ENCODE measurements at places on chromosomes 16 and 17. TPM values are rescaled to one million over a fixed set of nuclear protein-coding genes. Genes with fewer than 3 reads are reported as not detected.
A peak's percentile ranks its signal among the peaks of the same experiment; 100 is the strongest.

GRCh38 chr17:75034236-75034908 lies 12.4 kb downstream of the ATP5PD start:
- H3K4me3 ChIP-seq = peak overlapping the region; percentile 59
- H3K4me1 ChIP-seq = peaks cover 9% of the 10 kb centered on the region
- no peaks in the 10 kb centered on the region for H3K36me3 ChIP-seq
- DNase-seq = peak; percentile 89
- peak overlapping the region; percentile 94 for H3K27ac ChIP-seq

DNA sequence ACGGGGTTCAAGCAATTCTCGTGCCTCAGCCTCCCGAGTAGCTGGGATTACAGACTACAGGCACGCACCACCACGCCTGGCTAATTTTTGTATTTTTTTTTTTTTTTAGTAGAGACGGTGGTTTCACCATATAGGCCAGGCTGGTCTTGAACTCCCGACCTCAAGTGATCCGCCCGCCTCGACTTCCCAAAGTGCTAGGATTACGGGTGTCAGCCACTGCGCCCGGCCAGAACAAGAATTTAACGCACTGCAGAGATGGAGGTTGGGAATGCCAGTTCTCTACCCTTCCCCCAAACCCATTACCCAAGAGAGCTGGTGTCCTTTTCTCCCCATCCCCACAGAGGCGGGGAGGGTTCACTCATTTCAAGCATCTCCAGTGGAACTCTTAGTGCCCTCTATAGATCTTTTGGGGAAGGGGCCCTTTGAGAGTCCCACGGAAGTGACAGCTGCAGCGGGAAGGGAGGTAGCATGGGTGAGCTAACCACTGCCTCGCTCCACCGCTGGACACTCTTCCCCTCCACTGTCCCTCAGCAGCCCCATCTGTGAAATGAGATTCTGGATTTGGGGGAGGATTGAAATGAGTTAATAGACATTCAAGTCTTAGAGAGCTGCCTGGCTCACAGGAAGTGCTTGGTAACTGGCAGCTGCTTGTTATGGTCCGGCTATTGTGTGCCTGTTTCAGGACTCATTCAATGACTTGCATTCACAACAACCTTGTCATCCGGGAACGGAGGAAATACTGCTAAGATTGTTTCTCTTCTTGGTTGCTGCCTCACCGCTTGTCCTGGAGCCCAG lies 3.5 kb upstream of the UBALD2 start:
- H3K27ac ChIP-seq = peak overlapping the region; percentile 88
- H3K4me3 ChIP-seq = no peak overlapping the region
- peaks cover under 1% of the 10 kb centered on the region for H3K4me1 ChIP-seq
- no peak for DNase-seq
- H3K36me3 ChIP-seq = no peaks in the 10 kb centered on the region
- H3K27me3 ChIP-seq = no peaks in the 10 kb centered on the region

NLRC5 gene
- total RNA-seq = 34.4 TPM

- no peak for DNase-seq
- H3K36me3 ChIP-seq = no peaks in the 10 kb centered on the region
- no peak overlapping the region for H3K4me3 ChIP-seq
- H3K27me3 ChIP-seq = no peaks in the 10 kb centered on the region
Measured at GRCh38 chr16:8295513-8296237, 294.6 kb downstream of the TMEM114 start.

DNA sequence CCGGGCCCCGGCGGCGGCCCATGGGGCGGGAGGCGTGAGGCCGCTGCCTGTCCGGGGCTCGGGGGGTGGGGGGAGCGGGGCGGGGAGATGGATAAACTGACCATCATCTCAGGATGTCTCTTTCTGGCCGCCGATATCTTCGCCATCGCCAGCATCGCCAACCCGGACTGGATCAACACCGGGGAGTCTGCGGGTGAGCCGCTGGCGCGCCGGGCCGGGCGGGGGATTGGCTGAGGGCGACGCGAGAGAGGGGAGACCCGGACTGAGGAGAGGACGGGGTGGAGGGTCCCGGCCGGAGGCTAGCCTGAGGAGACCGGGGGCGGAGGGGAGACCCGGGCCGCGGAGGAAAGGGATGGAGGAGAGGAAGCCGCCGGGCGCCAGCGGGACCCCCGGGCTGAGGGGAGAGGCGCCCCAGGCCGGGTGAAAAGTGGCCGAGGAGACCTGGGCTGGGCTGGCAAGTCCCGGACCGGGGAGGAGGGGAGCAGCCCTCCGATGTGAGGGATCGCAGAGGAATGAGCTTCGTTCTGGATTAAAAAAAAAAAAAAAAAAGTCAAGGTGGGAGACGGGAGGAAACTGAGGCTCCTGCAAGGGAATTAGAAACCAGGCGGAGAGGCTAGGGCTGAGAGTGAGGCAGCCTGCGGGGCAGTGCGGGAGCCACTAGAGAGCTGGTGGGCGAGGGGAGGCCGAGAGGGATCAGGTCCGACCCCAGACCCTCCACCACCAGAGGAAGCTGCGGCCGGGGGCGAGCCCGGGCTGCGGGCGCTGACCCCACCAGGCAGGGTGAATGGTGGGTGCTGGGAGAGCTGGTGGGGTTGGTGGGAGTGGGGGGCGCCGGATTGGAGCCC lies 526 bp downstream of the MOSMO start:
- peak overlapping the region; percentile 66 for H3K27ac ChIP-seq
- no peaks in the 10 kb centered on the region for H3K4me1 ChIP-seq
- no peak for DNase-seq
- no peaks in the 10 kb centered on the region for H3K27me3 ChIP-seq
- no peaks in the 10 kb centered on the region for H3K36me3 ChIP-seq

DNA sequence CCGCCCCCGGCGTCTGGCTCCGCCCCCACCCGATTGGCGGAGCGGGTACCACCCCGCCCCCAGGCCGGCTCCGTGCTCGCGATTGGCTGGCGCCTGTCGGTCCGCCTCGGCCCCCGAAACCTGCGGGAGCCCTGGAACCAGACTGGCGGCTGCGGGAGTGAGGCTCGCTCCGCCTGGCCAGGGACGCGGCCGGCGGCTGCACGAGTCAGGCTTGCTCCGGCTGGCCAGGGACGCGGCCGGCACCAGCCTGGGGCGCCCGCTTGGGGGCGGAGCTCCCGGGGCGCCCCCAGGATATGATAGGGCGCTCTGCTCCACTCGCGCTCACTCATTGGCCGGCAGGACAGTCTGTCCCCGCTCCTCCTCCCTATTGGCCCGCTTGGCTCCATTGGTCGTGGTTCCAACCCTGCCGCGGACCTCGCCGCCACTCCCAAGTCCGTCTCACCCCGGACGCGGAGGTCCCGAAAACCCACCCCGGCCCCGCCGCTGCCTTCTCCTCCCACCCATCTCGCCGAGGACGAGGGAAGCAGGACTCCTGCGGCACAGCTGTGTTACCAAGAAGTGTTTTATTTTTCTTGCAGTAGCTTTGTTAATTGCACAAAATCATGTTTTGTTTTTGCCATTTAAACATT lies 340 bp upstream of the ROGDI start:
- DNase-seq = peak; percentile 91
- H3K27me3 ChIP-seq = no peaks in the 10 kb centered on the region
- no peaks in the 10 kb centered on the region for H3K36me3 ChIP-seq
- H3K4me3 ChIP-seq = peak overlapping the region; percentile 82
- H3K27ac ChIP-seq = peak overlapping the region; percentile 86
